Progenitor cell of endocrine pancreas (in vitro differentiated cells): ENCODE measurements at places on chromosomes 1 and 21.

GRCh38 chr1:150760013-150760412 is 5.6 kb downstream of the CTSS start:
- DNase-seq, result no peak

- DNase-seq, result no peak
These were observed 131.6 kb downstream of the TGFBR3 start for GRCh38 chr1:91754348-91754747.

GRCh38 chr1:151813271-151813977 is 8.2 kb upstream of the LINGO4 start:
- DNase-seq, result no peak

- no peak for DNase-seq
These were observed 197.7 kb upstream of the DUSP10 start for GRCh38 chr1:221939607-221940006.

DNA sequence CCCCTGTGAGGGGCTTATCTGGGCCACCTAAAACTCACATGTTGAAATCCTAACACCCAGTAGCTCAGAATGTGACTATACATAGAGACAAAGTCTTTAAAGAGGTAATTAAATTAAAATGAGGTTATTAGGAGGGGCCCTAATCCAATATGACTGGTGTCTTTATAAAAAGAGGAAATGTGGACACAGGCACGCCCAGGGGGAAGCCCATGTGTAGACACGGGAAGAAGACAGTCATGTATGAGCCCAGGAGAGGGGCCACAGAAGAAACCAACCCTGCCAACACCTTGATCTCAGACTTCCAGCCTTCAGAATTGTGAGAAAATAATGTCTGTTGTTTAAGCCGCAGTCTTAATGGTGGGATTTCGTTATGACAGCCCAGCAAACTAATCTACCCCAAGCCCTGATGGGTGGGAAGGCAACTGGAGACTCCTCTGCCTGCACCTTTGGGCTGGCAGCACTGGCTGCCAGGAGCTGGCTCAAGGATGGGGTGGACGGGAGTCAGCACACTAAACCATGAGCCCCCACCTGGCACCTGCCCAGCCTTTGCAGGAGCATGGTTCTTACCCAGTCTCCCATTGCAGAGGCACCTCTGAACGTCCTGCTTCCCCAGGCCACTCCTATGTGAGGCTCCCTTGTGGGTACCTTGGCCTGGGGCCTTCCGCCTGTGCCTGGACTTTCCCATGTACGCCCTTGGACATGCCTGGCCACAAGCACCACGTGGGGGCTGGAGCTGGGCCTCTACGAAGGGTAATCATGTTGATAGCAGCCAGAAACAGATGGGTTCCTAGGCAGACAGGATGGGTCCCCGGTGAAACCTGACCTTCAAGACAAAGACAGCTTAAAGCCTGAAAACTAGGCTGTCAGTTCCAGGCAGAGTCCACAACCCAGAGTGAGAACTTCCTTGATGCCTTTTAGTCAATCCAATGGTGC is 57.1 kb upstream of the DMRTB1 start:
- DNase-seq, result no peak

- no peak for DNase-seq
These were observed 13.2 kb downstream of the HMGB4 start for GRCh38 chr1:33876970-33877650.

- no peak for DNase-seq
These were observed 270.0 kb upstream of the ZRANB2 start for GRCh38 chr1:71350805-71351204.
